ENCODE measurements at places on chromosomes 4 and X. TPM values are rescaled to one million over a fixed set of nuclear protein-coding genes. Genes with fewer than 3 reads are reported as not detected.

Gene GALNTL6
- not detected for total RNA-seq

Gene GLRB
- 10.2 TPM for total RNA-seq

Gene ZRSR2
- 5.0 TPM for total RNA-seq

Gene TRIM60
- total RNA-seq = not detected

Gene ELMOD2
- 25.3 TPM for total RNA-seq

Gene UCP1
- total RNA-seq = not detected

Gene CDKL5
- 3.3 TPM for total RNA-seq

Gene SSX2B
- total RNA-seq = not detected

Gene FAT4
- 8.1 TPM for total RNA-seq

Gene H2AZ1
- 120 TPM for total RNA-seq

Gene TRIM61
- total RNA-seq = 2.1 TPM

Gene RAI2
- 0.14 TPM for total RNA-seq

Gene TIGD4
- 0.14 TPM for total RNA-seq

Gene ANAPC10
- total RNA-seq = 22.2 TPM

Gene RPS6KA6
- 12.7 TPM for total RNA-seq

Gene ASB11
- total RNA-seq = not detected

Gene PCYT1B
- total RNA-seq = 0.46 TPM

Gene EVC2
- 12.9 TPM for total RNA-seq
